ENCODE measurements at places on chromosomes 1 and 21. TPM values are rescaled to one million over a fixed set of nuclear protein-coding genes. Genes with fewer than 3 reads are reported as not detected.

GRCh38 chr1:200317236-200317635 lies 92.6 kb downstream of the ZNF281 start:
- no peak for DNase-seq

Gene IL12RB2
- total RNA-seq: 1.4 TPM

Gene PLA2G2A
- total RNA-seq: not detected

DNA sequence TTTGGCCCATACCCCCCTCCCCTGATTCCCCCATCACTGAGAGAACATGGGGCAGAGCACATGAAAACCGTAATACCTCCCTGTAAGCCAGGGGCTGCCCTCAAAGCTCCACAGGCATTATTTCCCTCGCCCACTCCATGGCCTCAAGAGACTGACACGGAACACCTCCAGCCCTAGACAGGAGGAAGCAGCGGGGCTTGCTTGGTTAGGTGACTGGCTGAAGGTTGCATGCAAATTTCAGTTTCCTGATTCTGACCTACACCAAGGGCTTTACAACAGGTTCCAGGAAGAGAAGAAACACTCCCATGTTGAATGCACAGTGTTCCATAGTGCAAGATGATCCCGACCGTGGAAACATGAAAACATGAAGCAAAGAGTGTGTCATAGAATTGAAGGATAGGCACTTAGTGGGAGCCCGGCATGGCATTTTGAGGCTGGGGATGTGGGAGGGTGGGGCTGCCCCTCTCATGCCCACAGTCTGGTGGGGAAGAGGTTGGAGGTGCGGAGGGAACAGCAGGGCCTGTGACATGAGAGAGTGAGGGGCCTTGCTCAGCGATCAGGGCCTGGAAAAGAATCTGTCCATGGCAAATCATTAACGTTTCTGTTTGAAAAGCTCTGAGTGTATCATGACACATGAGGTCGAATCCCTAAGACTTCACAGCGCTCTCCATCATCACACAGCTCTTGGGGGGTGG lies 33.5 kb downstream of the GPR137B start:
- DNase-seq: no peak

- DNase-seq: no peak
Measured at GRCh38 chr1:55828044-55828443, 612.9 kb upstream of the USP24 start.

DNA sequence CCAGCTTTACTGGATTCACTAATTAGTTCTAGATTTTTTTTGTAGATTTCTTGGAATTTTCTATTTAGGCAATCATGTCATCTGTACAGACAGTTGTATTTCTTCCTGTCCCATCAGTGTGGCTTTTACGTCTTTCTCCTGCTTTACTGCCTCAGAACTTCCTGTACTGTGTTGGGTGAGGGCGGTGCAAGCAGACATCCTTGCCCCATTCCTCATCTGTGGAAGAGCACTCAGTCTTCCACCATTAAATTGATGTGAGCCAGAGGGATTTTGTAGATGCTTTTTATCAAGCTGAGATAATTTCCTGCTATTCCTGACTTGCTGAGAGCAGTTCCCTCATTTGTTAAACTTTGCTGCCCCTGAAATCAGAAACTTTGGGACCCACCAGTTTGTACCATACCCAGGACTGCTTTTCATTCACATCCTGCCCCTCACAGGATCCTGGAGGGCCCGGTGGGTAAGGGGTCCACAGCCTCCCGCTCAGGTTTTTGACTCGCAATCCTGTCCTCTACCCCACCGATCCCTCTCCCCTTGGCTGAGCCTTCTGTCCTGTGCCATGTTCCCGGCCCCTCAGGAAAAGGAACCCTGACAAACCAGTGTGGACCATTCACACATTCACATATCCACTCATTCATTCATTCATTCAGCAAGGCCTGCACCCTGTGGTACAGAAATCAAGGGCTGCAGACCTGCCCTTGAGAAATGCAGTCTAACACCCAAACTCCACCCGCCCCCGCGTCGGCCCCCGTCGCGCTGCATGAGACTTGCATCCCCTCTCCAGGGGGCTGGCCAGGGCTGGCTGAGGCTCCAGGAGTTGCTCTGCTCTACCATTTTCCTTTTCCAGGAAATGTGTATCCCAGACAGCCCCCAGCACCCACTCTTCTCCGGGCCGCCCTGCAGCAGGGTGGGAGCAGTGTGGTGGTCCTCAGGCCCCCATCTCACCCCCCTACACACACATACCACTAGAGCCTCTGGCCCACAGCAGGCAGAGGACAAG lies 246.5 kb upstream of the VAMP3 start:
- peak; percentile 51 for DNase-seq

Gene ATPAF1
- total RNA-seq: 105 TPM

- peak; percentile 91 for DNase-seq
Measured at GRCh38 chr1:203340112-203340790, 10.7 kb downstream of the FMOD start.

Gene ESPN
- 8.7 TPM for total RNA-seq

DNA sequence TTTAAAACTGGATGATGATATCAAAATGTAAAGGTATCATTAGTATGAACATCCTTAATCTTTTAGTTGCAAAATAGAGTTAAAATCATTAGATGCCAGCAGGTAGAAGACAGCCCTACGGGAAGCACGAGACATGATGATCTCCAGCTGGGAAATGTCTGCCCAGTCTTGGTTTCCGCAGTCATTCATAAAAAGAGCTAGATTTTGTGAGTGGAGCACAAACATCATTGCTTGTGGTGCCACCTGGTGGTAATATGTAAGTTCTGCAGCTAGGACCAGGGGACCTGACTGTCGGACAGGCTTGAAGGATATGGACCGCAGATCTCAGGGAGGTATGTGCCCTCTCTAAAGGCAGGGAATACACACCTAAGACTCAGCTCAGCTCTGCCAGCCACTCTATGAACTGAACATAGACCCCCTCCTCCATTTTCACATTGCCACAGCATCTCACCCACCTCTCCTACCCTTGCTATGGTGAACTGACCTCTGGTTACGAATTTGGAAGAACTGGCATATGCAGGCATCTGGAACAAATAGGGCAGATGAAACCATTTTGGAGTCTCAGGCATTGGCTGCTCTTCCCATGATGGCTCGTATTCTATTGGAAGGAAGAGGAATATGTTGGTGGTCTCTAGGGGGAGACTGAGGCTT lies 9.2 kb downstream of the FCMR start:
- DNase-seq: peak; percentile 79

- no peak for DNase-seq
Measured at GRCh38 chr1:154155251-154155650, 378 bp upstream of the NUP210L start.

GRCh38 chr1:58739856-58740466 lies 40.1 kb upstream of the MYSM1 start:
- DNase-seq: peak; percentile 62

DNA sequence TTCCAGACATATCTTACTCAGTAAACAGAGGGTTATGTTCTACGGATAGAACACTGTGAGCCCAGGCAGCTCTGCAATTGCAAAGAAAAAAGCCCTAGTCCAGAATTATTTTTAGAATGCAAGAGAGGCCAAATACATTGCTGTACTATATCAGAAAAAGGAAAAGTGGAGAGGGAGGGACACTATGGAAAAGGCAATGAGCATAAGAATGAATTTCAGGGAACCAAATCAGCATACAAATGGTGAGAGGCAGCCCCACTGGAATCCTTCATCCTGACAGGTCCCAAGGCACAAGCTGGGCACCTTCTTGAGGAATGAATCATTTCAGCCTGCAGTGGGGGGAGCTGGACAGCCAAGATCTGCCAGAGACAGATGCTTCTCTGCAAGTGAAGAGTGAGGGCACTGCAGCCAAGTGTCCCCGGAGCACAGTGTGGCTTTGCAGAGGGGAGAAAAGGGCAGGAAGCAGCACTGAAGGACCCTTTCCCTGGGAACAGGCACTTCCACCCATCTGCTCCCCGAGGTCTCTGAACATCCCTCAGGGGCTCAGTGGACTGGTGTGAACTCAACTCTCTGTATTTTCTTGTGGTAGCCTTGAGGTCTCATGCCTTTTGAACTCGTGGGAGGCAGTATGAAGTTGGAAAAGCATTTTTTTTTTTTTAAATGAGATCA lies 115.6 kb downstream of the XCL2 start:
- peak; percentile 57 for DNase-seq

DNA sequence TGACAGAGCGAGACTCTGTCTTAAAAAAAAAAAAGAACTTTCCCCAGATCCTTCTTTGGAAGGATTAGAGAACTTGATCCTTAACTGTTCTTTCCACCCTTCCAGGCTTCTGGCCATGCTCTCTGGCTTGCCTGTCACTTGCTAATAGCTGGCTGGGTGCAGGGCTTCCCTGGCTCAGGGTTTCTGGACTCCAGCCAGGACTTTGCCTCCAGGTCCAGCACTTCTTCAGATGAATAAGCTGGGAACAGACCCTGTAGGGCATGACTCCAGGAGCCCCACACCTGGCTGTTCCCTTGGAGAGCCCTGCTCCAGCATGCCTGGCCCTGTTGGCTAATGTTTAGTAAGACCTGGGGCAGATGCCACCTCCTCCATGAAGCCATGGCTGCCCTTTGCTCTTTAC lies 3.3 kb upstream of the NT5C1A start:
- no peak for DNase-seq

DNA sequence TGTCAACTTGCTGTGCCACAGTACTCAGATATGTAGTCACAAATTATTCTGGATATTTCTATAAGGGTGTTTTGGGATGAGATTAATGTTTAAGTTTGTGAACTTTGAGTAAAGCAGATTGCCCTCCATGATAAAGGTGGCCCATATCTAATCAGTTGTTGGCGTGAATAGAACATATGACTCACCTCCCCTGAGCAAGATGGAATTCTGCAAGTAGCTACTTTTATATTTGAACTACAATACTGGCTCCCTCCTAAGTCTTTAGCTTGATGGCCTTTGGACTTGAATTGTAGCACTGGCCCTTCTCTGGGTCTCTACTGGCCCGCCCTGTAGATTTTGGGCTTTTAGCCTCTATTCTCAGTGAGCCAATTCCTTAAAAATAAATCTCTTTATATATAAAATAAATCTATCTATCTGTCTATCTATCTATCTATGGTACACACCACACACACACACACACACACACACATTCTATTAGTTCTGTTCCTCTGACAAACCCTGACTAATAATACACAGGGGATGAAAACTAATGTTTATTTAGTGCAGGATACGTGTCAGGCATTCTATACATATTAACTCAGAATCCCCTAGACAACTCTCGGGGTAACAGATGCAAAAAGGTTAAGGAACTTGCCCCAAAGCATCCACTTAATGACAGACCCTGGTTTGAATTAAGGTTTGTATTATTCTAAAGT lies 37.9 kb upstream of the PDC start:
- DNase-seq: no peak

DNA sequence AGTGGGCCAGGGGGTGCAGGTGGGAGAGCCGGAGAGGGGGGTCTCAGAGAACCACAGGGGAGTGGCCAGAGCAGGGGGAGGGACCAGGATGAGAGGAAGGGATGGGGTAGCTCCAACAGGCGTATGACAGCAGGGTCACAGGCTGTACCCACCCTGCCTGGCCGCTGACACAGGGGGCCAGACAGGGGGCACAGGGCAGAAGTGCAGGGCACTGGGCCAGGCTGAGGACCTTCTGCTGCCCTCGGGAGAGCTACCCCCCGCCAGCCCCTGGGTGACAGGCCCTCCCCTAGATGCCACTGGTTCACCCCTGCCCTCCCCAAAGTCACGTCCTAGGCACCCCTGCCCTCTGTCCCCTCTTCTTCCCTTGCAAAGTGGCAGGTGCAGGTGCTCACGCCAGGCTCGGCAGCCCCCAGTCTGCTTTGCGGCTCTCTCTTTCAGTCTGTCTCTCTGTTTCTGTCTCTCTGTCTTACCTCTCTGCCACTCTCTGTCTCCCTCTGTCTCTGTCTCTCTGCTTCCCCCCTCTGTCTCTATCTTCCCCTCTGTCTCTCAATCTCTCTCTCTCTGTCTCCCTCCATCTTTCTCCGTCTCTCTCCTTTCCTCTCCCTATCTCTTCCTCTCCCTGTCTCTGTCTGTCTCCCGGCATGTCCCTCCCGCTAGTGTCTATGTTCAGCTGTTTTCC lies 48.5 kb downstream of the WNT9A start:
- no peak for DNase-seq

DNA sequence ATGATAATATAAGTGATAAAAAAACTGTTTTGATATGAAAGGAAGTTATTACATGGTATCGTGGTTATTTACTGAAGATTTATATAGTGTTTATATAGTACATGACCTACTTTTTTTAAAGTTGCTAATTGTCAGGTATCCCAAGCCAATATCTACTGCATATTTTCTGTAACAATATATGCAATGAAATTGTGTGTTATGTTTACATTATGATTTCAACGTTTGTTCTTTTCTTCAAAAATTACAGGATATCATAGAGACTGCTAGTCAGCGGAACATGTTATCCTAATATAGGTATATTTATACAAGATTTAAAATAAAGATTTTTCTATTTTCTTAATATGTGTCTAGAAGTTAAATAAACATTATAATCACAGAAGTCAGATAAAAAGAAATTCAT lies 167.5 kb upstream of the DPYD start:
- no peak for DNase-seq

Gene OLIG2
- total RNA-seq: 0.17 TPM

Gene ZNF683
- total RNA-seq: not detected

- DNase-seq: peak; percentile 92
Measured at GRCh38 chr1:203038891-203039608, 12.8 kb downstream of the PPFIA4 start.

- no peak for DNase-seq
Measured at GRCh38 chr1:234246638-234247116, 126.6 kb upstream of the COA6 start.

GRCh38 chr1:81044708-81045107 lies 756.0 kb upstream of the ADGRL2 start:
- no peak for DNase-seq

Gene TSPAN2
- 5.1 TPM for total RNA-seq

DNA sequence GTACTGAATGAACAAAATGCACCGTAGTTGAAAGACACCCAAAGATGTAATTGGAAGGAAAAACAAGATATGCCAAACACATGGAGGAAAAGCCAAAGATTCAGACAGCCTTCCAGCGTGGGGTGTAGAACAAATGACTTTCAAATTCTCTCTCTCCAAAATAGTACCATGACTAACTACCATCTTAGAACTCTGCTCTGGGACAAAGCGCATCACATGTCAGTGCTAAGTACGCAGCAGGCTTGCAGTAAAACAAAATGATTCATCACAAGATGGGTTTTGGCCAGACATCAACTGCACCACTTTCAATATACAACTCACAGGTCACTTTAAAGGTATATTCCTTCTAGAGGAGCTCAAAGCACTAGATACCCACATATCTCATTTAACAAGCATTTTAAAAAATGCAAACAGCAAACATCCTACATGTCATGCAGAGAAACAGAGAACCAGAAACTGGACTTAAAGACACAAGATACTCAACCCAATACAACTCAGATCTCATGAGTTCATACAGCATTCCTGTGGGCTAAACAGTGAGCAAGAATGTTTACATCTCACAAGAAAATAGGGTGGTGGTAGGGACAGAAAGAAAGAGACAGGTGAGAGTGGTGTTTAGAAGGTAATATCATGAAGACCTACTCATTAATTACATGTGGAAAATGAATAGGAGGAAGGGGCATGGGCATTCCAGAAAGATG lies 75.7 kb downstream of the BCAR3 start:
- DNase-seq: no peak

Gene RNPEP
- total RNA-seq: 129 TPM

DNA sequence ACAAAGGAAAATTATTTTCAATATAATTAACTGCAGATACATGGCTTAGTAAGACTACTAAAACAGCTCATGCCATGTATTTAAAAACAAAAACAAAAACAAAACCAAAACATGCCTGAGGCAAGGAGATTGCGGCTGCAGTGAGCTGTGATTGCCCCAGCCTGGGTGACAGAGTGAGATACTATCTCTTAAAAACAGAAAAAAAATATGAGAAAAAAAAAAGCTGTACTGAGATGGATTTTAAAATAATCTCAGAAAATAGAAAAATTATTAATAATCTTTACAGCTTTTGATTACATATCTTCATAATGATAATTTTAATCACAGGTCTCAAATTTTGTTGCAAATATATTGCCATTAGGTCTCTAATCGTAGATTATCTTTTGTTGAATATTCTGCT lies 24.0 kb upstream of the LIN9 start:
- no peak for DNase-seq

All from H7 (cell line).